ENCODE measurements at places on chromosomes 16 and 17.
A peak's percentile ranks its signal among the peaks of the same experiment; 100 is the strongest.

- no peak for DNase-seq
Observed at GRCh38 chr17:4940555-4941318, 669 bp downstream of the RNF167 start.

GRCh38 chr16:21708533-21709115 is 44.9 kb downstream of the OTOA start:
- DNase-seq, result peak; percentile 12

DNA sequence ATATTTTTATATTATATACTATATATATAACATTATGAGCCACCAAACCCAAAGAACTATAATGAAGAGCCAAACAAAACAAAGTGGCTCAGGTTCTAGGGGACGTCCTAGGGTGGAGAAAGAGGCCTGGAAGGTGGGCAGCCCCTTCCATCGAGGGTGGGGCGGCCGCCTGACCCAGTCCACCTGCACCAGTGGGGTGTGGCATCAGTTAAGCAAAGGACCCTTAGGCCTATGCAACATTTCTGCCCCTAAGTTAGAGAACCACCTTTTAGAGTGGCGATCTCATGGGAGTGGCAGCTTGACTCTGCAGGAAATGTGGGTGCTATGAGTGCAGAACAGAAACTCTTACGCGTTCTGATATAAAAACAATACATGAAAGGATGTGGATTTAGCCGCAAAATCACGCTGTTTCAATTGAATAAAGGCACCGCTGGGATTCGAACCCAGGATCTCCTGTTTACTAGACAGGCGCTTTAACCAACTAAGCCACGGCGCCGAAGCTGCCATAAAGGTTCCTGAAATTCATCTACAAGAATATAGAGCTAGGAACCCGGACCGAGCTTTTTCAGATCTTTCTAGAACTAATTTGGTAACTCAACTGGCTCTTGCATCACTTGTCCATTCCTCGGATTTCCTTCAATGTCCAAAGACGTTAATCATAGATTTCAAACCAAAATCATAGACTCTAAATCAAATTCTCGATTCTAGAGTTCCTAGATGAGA is 15.6 kb upstream of the AURKB start:
- peak; percentile 7 for DNase-seq

- no peak for DNase-seq
Observed at GRCh38 chr17:50484386-50485155, 5.9 kb downstream of the RSAD1 start.

DNA sequence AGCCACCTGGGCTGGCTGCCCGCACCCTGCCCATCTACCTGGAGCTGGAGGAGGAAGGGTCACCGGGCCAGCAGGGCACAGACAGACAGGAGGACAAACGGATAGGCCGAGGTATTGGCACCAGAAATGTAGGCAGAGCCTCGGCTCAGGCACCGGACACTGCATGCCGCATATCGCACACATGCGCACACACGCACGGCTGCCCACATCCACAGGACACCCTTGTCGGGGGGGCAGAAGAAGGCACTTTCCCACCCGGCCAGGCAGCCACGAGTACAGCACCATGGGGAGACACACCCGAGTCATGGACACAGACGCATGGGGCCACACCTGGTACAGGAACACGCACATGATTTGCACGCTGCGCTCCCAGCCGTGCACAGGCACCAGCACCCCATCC is 14.5 kb downstream of the CASKIN1 start:
- DNase-seq, result no peak

DNA sequence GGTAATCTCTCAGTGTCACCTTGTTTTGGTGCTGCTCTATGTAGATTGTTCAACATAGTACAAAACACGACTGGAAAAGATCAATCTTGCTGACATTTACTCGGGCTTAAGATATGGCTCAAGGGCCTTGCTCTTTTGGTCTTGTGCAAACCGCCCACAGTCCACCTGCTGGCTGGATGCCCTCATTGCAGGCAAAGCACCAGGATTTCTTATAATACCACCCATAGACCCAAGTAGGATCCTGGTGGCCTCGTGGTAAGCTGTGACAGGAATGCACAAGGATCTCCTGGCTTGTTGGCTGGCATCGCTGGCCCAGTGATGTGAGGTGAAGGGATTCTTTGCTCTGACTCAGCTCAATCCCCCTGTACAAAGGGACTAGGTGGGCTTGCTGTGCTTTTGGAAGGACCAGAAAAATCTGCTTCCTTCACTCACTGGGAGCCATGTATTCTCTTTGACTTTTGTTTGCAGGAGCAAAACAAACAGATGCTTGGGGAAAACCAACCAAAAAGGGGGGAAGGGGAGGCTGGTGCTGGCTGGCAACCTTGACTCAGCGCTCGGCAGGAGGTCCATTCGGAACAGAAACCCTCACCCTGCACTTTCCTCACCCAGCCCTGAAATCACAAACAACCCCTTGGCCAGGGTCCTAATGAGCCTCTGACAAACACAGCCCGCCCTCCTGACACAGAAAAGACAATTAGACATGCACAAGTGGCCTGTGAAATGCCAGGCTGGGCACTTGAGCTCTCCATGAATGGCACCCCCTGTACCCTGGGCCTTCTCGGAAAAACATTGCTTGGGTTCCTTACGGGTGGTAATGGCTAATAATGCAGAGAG is 36.6 kb upstream of the MED9 start:
- DNase-seq, result peak; percentile 58

GRCh38 chr16:82108774-82109173 is 61.2 kb downstream of the MPHOSPH6 start:
- no peak for DNase-seq

GRCh38 chr17:39217734-39218369 is 7.9 kb downstream of the STAC2 start:
- no peak for DNase-seq

DNA sequence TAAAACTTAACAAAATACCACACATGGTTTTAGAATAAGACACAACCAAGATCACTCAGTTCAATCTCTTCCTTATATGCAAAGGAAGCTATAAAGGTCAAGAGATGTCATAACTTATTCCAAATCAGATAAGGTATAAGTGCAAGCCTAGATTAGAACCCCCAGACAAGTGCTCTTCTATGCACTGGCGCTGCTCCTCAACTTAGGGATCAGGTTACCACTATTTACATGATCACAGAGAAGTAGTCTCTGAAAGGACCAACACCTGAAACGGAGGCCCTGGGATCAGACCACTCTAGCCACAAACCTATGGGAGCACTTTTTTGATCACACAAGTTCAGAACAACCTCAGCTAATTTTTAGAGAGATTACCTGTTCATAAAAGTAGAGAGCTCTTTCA is 16.6 kb downstream of the COPS3 start:
- no peak for DNase-seq

GRCh38 chr16:73288520-73288919 is 240.6 kb upstream of the ZFHX3 start:
- DNase-seq, result no peak

GRCh38 chr17:40020146-40020545 is 4.9 kb downstream of the CSF3 start:
- DNase-seq, result no peak

DNA sequence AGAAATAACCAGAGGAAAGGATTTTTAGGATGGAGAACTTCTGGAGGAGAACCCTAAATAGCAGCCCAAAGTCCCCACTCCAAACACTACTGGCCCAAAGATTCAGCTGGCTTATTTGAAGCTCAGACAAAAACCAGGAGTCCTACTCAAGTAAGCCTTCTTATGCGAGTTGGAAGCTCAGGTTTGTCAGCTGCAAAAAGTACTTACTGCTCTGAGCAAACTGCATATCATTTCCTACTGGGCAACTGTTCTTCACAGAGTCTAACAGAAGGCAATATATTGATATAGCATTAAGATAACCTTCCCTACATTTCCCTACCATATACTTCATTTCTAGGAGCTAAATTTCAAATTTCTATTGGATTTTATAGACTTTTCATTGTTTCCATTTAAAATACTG is 76.1 kb upstream of the CORO6 start:
- DNase-seq, result no peak

GRCh38 chr17:14947671-14948070 is 317.5 kb downstream of the PMP22 start:
- no peak for DNase-seq

GRCh38 chr16:17225541-17225940 is 245.2 kb downstream of the XYLT1 start:
- no peak for DNase-seq

GRCh38 chr17:79834565-79835469 is 4.4 kb downstream of the CBX4 start:
- no peak for DNase-seq

DNA sequence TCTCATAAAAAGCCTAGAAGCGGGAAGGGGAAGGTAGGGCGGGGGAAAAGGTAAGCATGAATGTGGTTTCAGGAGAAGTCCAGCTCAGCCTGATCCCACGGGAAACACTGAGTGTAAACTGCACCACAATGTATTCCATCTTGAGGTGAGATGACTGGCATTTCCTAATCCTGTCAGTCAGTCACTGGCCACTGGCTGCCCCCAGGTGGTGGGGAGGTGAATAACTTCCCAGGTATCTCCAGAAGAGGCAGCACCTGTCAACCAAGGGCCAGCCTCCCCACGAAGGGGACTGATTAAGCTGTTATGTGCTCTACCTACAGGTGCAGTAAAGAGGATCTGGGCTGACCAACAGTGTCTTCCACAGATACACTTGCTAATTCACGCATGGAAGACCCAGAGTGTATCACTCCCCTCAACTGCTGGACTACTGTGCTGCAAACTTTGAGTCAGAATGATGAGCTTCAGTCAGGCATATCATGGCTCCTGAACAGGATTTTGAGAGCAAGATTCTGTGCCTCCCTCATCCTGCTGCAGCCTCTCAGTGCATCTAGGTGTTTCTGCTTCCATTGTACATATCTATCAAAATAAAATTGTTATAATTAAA is 108.5 kb upstream of the CCL2 start:
- DNase-seq, result peak; percentile 69

DNA sequence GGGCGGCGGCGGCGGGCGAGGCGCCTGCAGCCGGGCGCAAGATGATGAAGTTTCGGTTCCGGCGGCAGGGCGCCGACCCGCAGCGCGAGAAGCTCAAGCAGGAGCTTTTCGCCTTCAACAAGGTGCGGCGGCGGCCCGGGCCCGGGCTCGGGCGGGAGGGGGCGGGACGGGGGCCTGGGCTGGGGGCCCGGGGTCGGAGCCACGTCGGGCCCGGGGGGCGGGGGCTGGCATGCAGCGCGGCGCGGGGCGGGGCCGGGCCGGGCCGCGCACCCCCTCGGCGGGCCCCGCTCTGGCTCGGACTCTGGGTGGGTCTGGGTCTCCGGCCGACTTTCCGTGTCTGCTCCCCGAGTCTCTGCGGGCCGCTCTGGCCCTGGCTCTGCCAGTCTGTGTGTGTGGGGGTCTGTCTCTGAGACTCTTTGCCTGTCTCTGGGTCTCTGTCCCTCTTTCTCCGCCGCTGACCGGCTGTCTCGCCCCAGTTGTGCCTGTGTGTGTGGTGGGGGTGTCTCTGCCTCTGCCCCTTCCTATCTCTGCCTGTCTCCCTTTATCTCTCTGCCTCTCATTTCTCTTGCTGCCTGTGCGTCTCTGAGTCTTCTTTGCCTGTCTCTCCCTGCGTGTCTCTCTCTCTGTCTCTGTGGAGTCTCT is 328 bp downstream of the LLGL1 start:
- DNase-seq, result no peak
